Fibroblast of pulmonary artery (primary cell): ENCODE measurements at places on chromosomes 3 and 15.
A peak's percentile ranks its signal among the peaks of the same experiment; 100 is the strongest.

- no peak for DNase-seq
Measured at GRCh38 chr3:123126031-123126430, 59.2 kb downstream of the PDIA5 start.

GRCh38 chr3:63726656-63727055 lies 74.2 kb downstream of the SNTN start:
- no peak for DNase-seq

DNA sequence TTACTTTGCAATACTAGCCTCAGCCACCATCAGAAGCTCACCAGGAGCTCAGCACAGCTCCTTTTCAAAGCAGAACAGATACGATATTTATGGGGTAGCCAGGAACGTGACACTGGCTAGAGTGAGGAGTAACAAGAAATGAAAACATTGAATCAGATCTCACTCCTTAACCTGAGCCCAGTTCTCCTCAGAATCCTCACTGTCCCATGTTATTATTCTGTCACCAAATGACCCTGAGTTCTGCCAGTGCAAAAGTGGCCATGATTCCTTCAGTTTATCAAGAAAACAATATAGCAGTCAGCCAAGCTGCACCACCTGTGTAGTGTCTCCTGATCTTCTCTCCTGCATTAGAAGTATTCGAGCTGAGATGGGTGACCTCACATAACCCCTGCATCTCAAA lies 956.7 kb downstream of the TUSC7 start:
- no peak for DNase-seq

GRCh38 chr3:100333051-100333450 lies 1.5 kb upstream of the NIT2 start:
- no peak for DNase-seq

DNA sequence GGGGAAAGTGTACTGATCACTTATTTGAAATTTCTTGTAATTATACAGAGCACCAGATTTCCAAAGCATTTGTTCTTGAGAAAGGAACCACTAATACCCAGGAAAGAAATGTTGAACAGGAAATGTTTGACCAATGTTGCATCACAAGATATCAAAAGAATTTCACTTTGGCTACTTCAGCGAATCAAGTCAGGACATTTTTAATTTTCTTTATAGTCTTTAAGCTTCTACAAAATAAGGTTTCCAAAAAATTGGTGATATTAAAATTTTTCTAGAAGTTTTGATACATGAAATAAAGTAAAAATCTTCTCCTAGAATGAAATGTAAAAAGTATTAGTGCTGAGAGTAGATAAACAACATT lies 421.9 kb downstream of the MECOM start:
- DNase-seq = peak; percentile 88

- no peak for DNase-seq
Measured at GRCh38 chr3:26291840-26292239, 330.7 kb upstream of the LRRC3B start.

- DNase-seq = no peak
Measured at GRCh38 chr3:148727231-148727630, 29.5 kb downstream of the AGTR1 start.

DNA sequence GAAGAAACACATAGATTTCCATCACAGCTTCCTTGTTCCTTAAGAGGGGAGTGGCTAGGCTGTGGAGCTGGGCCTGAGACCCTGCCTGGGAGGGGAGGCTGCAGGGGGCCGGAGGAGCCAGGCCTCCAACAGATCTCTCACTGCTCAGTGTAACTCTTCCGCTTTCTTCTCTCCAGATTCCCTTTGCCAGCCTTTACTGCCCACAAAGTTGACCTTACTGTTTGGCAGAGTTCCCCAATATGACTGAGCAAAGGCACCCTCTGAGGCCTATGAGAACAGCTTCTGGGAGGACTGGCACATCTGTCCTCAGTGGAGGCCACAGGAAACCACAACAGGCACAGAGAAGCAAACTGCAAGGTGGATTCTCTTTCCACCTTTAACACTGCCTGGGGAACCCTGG lies 38.1 kb downstream of the SLCO2A1 start:
- DNase-seq = no peak

- DNase-seq = peak; percentile 26
Measured at GRCh38 chr15:42286445-42287029, 13.3 kb upstream of the TMEM87A start.

GRCh38 chr15:49620199-49620598 lies 419 bp downstream of the FAM227B start:
- peak; percentile 90 for DNase-seq

DNA sequence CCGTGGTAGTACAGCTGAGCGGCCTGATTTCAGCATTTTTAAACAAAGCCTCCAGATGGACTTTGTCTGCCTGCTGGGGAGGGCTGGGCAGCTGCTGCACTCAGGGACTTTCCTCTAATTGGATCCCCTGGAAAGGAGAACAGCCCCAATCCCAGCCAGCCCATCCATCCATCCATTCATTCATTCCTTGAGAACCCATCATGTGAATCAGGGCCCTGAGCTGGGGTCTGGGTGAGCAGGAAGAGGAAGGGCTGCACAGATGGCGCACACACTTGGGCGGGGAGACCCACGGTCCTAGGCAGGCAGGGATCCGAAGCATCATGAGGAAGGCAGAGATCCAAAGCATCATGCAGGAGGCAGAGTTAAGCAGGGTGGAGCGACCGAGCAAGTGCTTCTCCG lies 45.7 kb downstream of the TPRA1 start:
- DNase-seq = no peak

GRCh38 chr3:156311930-156312329 lies 191.6 kb downstream of the KCNAB1 start:
- no peak for DNase-seq

DNA sequence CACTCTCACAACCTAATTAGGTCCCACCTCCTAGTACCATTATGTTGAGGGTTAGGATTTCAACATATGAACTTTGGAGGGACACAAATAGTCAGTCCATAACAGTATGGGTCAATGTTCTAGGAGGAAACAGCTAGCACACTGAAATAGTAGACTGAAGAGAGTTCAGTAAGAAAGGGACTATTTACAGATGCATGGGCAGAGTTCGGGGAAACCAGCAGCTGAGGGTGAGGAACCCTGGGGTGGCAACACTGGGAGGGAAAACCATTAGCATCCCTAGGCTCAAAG lies 78.0 kb upstream of the PXYLP1 start:
- DNase-seq = no peak

- DNase-seq = no peak
Measured at GRCh38 chr3:182843478-182843877, 50.2 kb downstream of the ATP11B start.

DNA sequence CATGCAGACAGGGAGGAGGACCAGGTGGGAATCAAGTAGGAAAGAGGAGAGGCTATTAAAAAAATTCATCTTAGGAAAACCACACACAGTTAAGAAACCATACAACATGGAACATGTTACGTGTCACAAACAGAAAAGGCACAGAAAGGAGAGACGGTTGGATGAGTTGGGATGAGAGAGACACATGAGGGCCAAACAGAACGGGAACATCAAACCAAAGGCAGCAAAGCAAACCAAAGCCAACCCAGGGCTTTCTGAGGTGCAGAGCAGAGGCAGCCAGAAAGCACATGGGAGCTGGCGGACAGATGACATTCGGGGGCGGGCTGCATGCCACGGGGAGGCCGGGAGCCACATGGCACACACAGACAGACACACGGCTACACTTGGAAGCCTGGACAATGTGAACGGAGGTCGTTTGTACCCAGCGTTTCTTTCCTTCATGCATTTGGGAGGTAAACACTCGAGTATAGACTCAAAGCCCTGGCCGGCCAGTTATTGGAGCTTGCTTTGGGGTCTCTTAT lies 8.6 kb upstream of the SEC13 start:
- DNase-seq = no peak

GRCh38 chr3:174857301-174857700 lies 1.8 kb upstream of the NAALADL2 start:
- no peak for DNase-seq

- DNase-seq = no peak
Measured at GRCh38 chr3:114698146-114699105, 404.6 kb downstream of the TIGIT start.

DNA sequence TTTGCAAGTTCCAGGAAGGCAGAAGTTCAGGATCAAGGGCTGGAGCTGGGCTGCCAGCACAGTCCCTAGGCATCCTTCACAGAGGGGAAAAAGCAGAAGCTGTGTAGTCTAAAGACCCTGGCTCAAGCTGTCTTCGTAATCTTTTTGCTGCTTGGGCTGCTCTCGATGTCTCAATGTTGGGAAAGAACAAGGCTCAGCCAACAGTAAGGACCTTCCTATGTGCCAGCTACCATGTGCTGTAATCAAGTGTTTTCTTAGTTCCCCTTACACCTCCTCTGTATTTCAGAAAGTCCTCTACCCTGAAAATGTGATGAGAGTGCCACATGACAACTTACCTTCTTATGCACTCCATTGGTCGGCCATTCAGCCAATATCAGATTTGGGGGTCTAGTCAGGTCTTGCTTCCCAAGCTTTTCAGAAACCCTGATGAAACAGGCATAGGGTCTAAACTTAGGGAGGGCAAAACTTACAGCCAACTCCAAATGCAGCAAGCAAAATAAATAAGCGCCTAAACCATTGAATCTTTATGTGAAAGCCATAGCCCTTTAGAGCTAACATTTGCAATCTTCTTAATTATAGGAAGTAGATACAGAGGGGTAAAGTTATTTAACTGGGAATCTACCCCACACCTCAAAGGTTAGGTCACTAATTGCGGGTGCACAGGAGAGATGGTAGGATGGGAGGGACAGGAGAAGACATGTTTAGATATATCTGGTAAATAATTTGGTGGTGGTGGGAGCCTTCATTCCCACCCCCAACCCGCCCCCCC lies 1.2 kb upstream of the EDEM1 start:
- DNase-seq = no peak

DNA sequence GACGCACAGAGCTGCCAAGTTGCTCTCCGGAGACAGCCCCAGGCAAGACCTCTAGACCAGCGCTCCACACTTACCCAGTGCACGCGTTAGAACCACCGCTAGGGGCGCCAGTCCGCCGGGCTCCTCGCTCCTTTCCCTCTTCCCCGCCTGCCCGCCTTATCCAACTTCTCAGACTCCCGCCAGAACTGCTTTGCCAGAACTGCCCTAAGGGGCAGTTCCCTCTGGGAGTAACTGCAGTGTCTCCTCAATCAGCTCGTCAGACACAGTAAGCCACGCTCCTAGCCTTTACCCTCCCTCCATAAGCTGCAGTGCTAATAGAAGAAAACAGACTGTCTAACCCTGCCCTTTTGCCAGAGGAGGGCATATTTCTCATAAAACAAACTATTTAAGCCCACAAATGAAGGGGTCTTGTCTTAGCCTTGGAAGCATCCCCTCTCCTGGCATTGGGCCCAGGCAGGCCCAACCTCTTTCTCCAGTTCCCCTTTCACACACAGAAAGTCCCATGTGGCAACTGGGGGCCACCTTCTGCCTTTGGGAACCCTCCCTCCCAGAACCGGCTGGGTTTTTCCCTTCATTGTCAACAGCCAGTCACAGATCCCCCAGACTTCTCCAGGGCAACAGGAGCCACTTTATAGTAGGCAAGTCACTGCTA lies 3.7 kb downstream of the BMF start:
- DNase-seq = peak; percentile 88

GRCh38 chr15:81194723-81195122 lies 2.0 kb upstream of the IL16 start:
- DNase-seq = no peak

DNA sequence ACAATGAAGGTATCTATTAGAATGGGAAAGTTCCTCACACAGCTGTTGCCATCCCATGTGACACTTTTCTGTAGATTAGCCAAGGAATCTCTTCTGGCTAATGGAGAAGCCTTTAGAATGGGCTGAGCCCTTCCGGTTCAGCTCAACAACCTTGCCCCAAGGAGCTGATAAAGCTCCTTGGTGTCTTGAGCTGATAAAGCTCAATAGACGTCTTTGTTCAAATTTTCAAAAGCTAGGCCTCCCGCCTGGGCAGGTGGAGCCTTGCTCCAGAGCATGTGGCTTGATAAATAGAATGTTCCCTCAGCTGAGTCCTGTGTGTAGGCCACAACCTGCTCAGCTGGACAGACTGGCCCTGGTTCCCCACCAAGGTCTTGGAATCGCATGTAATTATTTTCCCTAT lies 7.2 kb upstream of the BNIP2 start:
- no peak for DNase-seq

DNA sequence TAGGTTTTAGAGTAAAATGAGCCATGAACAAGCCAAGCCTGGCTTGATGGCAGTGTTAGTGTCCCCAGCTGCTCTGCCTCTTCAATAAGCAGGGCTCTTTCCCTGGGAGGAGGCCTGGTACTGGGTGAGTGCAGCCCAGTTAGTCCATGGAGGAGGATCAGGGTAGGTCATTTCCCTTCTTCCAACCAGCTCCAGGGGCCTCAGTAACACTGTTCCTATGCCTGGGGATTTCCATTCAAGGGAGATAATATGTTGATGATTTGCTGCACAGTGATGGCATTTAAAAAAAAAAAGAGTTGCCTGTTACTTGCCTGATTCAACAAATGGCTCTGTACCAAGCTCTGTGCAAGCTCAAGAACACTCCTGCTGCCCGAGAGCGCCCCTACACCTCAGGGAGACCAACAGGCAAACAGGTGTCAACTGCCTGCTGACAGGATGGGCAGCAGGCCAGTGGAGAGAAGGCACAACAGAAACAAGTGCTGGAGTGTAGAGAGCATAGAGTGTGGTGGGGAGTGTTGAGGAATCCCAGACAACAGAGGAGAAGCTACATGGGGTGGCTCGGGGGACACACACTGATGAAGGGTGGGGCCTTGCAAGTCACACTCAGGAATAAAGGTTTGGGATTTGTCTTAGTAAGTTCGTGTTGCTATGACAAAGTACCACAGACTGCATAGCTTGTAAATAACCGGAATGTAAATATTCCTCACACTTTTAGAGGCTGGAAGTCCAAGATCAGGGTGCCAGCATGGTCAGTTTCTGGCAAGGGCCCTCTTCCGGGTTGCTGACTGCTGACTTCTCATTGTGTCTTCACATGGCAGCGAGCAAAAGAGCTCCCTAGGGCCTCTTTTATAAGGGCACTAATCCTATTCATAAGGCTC lies 78.6 kb upstream of the PXYLP1 start:
- DNase-seq = no peak

DNA sequence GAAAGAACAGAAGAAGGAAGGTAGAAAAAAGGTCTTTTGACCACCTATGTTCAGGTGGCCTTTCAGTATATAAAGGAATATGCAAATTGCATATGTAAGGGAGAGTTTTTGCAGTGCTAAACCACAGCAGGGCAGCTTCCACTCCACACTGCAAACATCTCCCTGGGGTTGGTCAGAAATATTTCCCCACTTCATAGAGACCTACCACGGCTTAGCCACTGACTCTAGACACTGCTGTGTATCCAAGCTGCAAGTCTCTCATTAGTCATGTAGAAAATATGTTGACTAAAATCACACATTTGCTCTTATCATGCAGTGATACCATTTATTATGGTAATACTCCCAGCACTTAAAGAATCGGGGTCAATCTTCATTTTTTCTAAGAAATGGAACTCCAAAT lies 214.9 kb upstream of the NR2F2 start:
- peak; percentile 39 for DNase-seq
